CD4-positive, alpha-beta T cell treated with Interleukin-15 for 1 hour (primary cell): ENCODE measurements at places on chromosomes 7 and 10.
A peak's percentile ranks its signal among the peaks of the same experiment; 100 is the strongest.

DNA sequence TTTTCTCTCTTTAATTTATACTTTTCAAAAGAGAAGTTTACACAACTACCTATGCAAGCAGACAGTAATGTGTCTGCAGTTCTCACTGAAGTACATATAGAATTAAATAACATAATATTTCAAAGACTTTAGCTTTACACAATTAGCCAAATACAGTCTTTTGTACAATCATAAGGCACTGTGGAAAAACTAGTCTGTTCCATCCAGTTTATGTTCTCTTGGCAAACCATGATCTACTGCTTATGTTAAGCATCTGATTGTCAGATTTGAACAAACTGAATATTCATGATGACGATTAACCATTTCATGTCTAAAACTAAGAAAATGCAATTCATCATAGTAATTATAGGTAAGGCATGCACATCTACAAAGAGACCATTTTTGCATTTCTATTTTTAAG is 842 bp downstream of the SEMA3A start:
- no peak for DNase-seq

- no peak for DNase-seq
Observed at GRCh38 chr7:45894665-45895062, 6.4 kb downstream of the IGFBP1 start.

DNA sequence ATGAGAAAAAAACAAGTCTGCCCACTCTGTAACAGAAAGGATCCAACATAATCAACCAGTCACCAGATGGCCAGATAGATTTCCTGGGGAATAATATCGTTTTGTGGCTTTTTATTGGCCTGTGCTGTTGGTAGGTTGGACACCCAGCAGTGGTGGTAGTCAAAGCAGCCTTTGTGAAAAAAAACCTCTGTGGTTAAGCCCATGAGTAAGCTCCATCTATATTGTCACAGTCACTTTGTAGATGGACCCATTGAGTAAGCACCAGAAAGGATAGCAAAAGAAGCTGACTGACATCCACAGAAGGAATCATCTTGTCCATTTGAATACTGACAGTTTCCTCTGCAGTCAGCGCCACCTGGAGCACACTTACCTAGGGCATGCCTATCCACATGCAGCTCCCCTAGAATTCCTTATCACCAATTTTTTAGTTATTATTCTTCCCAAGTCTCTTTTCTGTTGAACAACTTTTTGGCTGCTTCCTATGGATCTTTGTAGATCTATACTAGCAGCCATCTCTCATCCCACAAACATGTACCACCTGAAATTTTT is 96.9 kb downstream of the IQUB start:
- DNase-seq: no peak

- no peak for DNase-seq
Observed at GRCh38 chr7:115435178-115435577, 513.3 kb downstream of the MDFIC start.

- DNase-seq: no peak
Observed at GRCh38 chr7:81956520-81956919, 186.7 kb upstream of the HGF start.

DNA sequence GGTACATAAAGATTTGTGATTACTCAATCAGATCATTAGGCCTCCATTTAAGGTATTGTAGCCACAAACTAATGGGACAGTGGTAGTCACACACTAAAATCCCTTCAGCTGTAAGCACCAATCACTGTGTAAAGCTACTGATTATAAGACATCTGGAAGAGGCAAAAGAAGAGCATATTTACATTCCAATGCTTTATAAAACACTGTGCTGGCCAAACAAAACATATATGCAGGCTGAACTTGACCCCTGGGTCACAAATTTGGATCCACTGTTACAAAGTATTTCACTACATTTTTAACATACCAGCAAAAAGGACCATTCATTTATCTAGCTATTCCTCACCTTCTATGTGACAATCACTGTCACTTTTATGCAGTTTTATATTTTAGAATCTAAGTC is 41.4 kb upstream of the ANLN start:
- no peak for DNase-seq

DNA sequence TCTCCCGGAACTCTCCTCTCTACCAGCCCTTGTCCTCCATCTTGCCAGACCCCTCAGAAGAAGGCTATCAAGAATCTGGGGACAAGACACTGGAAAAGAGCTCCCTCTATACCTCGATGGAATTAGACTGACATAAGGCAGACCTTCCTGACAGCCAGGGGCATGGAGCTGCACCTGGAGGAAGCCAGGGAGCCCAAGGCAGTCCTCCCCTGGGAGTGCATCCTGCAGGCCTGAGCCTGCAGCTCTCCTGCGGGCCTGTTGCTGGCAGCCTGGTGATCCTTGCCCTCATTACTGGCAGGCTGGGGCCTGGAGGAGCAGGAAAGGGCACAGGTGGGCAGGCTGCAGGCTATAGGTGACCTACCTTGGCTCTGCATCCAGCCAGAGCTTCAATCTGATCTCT is 323.4 kb downstream of the GRID1 start:
- no peak for DNase-seq

GRCh38 chr10:132912713-132913558 is 29.4 kb downstream of the CFAP46 start:
- peak; percentile 13 for DNase-seq

- no peak for DNase-seq
Observed at GRCh38 chr7:43931346-43931745, 5.1 kb downstream of the UBE2D4 start.

DNA sequence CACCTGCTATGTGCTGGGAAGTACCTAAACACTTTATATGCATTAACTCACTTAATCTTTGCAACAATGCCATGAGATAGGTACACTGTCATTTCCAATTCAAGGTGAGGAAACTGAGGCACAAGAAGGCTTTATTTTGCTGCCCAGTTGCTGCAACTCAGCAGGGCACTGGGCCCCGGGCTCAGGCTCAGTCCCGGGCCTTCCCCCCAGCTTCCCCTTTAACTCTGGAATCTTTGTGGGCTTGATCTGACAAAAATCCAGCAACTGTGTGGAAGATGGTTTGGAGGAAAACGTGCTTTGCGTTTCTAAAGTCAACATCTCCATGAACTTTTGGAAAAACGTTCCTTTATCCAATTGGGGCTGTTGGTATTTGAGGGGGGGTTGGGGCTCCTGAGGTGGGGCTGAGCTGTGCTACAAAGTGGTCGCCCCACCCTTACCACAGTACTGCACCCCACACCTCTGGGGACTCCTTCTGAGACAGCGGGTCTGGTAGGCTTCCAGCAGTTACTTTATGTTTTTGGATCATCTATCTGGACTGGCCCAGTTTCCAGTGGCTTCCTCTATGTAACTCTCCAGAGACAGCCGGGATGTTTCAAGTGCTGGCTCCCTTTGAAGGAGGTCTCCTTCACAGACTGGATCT is 40.5 kb upstream of the CAMK1D start:
- no peak for DNase-seq

- no peak for DNase-seq
Observed at GRCh38 chr10:21502348-21502740, 23.1 kb downstream of the SKIDA1 start.

GRCh38 chr7:90180011-90180585 is 25.8 kb downstream of the STEAP1 start:
- no peak for DNase-seq

DNA sequence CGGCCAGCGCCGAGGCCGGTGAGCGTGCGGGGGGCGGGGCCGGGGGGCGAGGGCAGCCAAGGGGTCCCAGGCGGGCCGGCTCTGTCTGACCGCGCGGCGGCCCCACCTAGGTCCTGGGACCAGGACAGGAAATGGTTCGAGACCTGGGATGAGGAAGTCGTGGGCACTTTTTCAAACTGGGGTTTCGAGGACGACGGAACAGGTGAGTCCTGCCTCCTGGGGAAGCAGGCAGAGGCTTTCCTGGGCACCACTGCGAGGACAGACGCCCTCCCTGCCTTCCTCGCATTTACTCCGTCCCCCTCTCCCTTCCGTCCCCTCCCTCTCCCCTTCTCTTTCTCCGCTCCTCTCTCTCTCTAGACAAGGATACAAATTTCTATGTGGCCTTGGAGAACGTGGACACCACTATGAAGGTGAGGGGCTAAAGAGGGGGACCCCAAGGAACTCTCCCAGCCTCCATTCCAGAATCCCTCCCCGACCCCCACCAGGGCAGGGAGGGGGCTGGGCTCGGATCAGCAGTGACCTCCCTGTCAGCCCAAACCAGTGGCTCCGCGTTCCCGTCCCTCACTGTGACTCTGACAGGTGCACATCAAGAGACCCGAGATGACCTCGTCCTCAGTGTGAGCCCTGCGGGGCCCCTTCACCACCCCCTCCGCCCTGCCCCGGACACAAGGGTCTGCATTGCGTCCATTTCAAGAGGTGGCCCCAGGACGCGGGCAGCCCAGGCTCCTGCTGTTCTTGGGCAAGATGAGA is 2.6 kb upstream of the MUC12 start:
- DNase-seq: no peak

DNA sequence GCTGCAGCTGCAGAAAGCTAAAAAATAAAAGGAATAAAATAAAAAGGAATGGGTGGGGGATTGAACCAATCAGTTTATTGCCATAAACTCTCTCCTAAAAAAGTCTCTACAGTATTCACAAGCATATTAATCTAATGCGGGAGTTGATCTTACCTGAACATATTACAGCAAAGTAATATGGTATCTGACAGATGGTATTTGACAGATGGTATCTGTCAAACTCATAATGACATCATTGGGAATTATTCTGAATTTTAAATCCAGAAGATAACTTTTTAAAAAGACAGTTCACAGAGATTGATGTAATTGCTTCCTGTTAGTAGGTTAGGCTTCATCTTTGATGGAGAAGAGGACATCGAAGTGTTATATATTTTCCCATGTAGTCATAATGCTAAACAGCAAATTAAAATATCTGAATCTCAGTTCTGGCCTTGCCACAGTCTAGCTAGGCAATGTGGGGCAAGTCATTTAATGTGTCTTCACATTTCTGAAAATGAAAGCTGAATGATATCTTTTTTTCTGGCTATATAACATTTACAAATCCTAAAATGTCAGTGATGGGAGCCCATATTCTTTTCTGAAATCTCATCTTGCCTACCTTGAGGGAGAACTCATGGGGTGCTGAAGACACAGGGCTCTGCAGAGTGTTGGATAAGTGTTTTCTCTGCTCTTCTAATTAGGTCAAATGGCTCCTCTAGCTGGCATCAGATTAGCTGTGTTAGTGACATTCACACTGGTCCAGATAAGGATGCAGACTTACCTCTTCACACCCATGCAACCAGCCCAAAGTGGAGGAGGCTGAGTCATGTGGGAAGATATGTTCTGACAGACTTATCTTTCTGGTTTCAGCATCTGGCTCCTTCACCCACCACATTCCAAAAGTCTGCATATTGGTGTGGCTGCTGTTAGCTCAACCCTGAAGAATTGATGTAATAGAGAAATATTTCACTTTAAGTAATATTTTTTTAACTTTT is 2.1 kb upstream of the LIPM start:
- no peak for DNase-seq

DNA sequence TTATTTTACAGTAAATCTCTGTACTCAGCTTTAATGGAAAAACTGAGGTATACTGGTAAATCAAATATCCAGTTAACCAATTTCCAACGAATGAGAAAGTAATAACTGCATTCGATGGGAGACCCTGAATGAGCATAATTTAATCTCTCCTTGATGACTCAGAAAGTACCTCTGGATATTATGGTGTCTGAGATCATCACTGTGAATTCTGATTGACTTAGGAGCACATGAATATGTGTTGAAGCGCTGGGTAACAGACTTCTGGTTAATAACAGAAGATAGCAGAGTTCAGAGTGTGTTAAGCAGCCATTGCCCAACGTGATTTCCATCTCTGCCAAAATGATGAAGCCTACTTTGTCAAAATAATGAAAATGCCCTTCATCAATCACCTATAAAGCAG is 116.6 kb downstream of the NRP1 start:
- DNase-seq: no peak

DNA sequence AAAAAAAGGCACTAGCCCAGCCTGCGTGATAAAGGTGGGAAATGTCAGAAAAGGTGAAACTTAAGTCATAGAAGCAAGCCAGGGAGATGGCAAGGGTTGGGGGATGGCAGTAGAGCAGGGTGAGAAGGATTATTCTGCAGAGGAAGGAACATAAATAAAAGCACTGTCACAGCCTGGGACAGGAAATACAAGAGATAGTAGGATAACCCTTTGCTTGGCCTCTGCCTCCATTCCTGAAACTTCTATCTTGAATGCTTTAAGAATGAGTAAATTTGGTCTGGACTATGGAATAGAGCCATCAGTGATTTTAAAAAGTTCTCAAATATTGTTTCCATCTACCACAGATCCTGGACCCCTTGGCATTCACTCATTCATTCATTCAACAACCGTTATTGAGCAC is 50.0 kb downstream of the ABCC2 start:
- no peak for DNase-seq

DNA sequence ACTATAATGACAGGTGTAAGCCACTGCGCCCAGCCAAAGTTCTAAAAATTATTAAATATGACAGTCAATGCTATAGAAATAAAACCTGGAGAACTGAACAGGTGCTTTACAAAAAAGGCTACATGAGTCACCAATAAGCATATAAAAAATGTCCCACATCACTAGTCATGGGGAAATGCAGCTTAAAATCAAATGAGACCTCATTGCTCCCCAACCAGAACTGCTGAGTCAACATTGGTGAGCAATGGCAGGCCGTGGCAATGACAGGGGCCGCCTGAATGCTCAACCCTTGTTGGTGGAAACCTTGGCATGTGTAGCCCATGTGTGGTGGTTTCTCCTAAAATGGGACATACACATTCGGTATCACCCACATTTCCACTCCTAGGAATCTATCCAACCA is 352.3 kb upstream of the KLF6 start:
- DNase-seq: no peak

DNA sequence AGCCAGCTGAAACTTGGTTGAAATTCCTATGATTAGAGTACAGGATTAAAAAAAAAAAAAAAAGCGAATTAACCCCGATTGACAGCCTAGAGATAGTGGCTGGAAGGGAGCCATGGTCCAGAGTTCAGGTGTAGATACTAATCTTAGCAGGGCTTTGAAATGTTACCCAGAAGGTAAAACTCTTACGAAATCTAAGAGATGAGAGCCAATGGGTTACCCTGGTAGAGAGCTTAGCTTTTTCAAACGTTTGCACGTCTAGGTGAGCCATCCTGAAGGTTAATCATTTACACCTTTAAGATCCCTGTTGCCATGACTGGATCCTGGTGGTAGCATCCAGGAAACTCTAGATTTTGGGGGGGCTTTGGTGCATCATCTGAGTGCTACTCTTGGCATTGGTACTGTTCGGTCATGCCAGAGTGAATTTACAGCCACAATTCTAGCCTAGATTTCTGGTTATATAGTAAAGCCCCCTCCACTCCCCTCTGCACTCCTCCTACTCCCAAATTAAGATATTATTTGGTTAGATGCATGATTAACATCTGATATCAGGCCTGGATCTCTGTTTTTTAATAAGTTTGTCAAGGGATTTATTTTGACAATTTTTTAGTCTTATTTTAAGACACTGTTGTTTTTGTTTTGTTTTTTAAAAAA is 1.2 kb downstream of the AGFG2 start:
- DNase-seq: no peak
